ENCODE measurements at places on chromosomes 5 and 9.

GRCh38 chr5:72133212-72133990 lies 26.1 kb downstream of the MAP1B start:
- DNase-seq: no peak

GRCh38 chr5:176359658-176360057 lies 1.9 kb downstream of the KIAA1191 start:
- no peak for DNase-seq

- DNase-seq: no peak
Measured at GRCh38 chr9:112647596-112647995, 70.3 kb downstream of the INIP start.

GRCh38 chr9:120393386-120394057 lies 186.4 kb downstream of the CDK5RAP2 start:
- no peak for DNase-seq

- DNase-seq: no peak
Measured at GRCh38 chr5:106854922-106855321, 815.8 kb downstream of the EFNA5 start.

GRCh38 chr5:91059409-91059808 lies 323.7 kb downstream of the ARRDC3 start:
- no peak for DNase-seq

GRCh38 chr9:117178596-117179375 lies 236.1 kb downstream of the ASTN2 start:
- DNase-seq: no peak

GRCh38 chr5:149938279-149938678 lies 6.3 kb downstream of the PDE6A start:
- DNase-seq: no peak

GRCh38 chr9:97666907-97667686 lies 30.0 kb downstream of the XPA start:
- DNase-seq: no peak

DNA sequence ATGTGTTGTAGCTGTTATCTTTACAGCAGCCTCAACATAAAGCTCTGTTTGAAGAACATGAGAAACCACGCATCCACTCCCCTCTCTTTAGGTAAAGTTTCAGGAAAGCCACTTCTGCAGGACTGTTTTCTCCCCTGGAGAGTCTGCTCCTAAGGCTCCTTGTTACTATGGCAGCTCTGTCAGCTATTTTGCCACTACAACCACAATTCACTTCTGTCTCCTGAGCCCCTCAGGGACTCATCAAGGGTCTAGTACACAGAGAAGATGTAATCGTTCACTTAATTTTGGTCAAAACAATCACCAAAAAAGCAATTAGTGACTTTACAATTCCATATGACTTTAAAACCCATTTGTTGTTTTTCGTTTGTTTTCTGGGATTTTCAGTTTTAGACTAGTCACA lies 157.7 kb downstream of the FBN2 start:
- no peak for DNase-seq

DNA sequence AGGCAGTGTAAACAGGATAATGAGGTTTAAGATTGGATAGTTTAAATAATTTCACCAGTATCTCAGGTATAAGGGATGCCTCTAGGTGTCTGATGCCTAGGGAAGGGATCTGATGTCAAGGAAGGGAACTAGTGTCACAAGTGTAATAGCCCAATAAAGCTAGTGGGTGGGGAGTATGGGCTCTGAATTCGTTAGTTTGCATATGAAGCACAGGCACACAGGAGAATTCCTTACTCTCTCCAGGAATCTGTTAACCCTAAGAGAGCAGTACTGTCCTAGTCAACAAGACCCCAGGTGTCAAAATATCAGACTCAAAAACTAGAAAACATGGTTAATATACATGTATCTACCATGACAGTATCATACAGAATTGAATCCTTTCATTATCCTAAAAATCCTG lies 352.5 kb upstream of the CYLC2 start:
- no peak for DNase-seq

GRCh38 chr9:128106940-128107467 lies 20.5 kb downstream of the PTGES2 start:
- no peak for DNase-seq

DNA sequence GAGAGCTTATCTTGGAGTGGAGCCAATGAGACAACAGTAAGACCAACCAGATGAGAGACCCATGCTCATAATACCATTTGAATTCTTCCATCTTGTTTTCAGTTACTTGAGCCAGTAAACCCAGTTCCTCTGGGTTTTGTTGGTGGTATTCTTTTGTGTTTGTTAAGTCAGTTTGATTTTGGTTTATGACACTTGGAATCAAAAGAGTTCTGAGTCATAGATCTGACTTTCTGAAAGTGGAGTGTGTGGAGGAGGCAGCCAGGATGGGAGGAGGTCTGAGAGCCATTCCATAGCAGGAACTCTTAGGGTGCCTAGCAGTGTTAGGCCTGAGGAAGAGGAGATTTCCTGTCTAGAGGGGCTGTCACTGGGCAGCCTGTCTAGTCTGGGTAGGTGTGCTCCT lies 24.6 kb upstream of the PANK3 start:
- no peak for DNase-seq

DNA sequence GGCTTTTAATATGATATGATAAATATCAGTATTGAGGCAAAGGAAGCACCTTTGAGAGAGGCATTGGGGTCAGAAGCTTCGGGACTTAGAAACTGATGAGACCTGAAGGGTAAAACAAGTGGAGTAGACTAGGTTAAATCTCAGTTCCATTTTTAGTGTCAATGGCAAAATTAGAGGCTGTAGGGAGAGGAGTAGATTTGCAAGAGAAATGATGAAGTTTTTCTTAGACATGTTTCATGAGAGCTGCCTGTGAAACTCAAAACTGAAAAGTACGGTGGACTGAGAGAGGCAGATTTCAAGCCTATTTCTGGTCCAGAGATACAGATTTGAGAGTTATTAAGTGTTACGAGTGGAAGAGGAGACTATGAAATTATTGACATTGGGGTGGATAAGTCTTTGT lies 278.5 kb downstream of the TAF11L14 start:
- no peak for DNase-seq

DNA sequence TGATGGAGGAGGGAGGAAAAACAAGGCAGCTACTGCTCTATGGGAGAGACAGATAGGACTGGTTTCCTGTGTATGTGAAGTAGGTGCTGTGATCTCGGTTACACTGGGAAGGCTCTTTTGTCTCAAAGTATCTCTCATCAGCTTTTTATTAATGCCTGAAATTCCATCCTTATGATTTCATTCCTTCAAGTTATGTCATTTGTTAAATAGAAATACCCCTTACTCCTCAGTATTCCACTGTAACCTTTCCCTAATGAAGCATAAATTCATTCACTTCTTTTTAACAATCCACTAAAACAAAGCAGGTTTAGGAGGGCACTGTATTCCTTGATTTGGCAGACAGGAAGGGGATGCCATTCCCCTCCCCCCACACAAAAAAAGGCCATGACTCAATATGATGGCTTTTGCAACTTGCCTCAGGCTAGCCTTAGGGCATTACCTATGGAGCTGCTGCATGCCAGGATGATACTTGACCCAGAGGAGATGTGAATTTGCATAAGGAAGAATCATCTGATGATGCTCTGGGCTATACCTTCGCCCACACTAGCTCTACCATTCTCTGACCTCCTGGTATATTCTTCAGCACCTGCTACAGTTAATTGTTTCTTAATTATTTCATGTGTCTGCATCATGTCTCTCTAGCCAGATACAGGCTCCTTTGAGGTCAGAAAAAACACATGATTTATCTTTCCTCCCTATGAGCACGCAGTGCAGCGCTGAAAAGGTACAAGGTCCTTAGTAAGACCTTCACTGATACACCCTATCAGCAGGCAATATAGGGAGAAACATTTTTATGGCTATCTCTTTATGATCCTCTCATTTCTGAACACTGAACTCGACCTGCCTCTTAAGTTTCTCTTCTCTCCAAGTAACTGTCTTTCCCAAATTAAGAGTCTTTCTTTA lies 26.3 kb downstream of the NR3C1 start:
- DNase-seq: no peak

GRCh38 chr5:122500245-122501088 lies 188.4 kb downstream of the SNCAIP start:
- DNase-seq: no peak

DNA sequence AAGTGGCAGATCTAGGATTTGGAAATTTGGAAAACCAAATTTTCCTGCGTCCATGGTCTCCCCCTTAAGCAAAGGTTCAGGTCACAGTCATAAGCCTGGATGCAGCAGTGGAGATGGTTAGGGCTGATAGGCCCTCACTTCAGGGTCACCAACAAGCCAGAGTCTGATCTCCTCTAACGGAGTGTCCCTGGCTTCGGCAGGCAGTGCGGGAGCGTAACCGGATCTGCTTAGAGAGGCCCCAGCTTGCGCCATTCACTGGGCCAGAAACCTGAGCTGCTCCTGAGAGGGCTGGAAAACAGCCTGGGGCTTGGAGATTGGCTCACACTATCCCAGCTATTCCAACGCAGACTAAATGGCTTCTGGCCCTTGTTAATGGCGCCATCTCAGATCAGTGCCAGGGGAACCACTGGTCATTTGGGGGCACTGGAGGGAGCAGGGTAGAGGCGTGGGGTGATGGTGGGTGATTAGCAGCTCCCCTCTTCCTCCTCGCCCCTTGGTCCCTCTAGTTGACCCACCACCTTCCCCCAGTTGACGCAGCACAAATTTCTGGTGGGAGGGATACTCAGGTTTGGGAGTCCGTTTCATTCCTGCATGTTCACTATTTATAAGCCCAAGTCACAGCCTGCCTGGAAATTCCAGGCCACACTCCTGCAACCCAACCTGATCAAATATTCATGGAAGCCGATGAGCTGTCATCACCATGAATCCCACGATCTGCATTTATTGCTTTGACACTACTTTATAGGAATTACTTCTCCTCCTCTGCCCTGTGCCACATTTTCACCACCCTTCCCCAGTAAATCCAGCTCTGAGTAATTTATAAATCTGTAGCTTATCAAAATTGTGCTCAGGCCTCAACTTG lies 134.6 kb upstream of the CPEB4 start:
- no peak for DNase-seq

DNA sequence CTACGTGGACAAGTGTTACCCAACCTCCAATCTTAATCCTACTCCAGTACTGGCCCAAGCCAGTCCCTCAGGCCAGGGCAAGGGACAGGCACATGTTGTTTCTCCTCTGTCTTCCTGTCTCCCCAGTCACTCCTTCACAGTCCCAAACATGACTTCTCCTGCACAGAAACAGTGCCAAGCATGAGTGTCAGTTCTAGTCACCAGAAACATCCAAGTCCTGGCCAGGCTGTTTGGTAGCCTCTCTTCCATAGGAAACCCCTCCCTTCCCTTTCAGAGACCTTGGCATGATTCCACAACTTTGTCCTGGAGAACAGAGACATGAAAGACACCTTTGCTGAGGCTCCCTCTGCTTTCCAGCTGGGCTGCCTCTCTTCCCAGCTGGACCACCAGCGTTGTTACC lies 56.2 kb upstream of the SLC2A8 start:
- DNase-seq: no peak

GRCh38 chr9:89278997-89279739 lies 31.8 kb upstream of the CKS2 start:
- DNase-seq: peak; percentile 10

GRCh38 chr5:137954131-137954879 lies 65.0 kb downstream of the PKD2L2 start:
- no peak for DNase-seq

DNA sequence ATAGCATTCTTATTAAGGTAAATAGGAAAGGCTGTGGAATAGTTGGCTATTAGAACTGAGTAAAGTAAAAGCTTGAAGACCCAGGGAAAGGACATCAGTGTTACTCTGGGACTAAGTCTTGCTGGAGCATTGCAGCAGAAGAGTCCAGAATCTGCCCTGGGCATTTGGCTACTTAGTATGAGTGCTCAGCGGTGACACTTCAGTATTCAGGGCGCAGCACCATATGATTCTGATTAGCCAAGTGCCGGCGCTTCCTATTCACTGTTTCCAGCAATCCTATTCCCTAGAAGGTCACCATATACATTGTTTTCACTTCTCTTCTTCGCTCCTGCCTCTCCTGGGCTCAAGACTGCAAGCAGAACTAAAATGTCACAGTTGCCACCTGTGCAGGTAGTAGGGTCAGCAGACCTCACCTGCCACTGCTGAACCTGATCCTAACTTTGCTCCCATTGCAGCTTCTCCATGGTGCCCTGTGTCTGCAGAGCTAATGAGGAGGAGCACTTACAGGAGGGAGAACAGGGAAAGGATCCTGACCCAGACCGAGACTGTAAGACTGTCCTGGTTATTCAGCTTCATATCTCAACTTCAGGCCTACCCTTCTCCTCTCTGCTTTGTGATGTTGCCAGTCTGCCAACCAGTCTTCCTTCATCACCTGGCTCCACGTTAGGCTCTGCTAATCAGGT lies 313.6 kb upstream of the PIK3R1 start:
- no peak for DNase-seq
